ENCODE measurements at places on chromosomes 11 and 22. TPM values are rescaled to one million over a fixed set of nuclear protein-coding genes. Genes with fewer than 3 reads are reported as not detected.
A peak's percentile ranks its signal among the peaks of the same experiment; 100 is the strongest.

- DNase-seq: no peak
These were observed 66.1 kb downstream of the ARHGAP42 start for GRCh38 chr11:100753172-100753543.

The MYBPC3 gene
- not detected for total RNA-seq

The TRIM49 gene
- total RNA-seq: not detected

GRCh38 chr11:47593934-47594855, at the start of gene C1QTNF4:
Gene C1QTNF4 (minus strand): TSS chr11:47594411. CDS start chr11:47590810, 3,601 bp downstream.
- no peak for DNase-seq

The TNRC6B gene
- 37.2 TPM for total RNA-seq

DNA sequence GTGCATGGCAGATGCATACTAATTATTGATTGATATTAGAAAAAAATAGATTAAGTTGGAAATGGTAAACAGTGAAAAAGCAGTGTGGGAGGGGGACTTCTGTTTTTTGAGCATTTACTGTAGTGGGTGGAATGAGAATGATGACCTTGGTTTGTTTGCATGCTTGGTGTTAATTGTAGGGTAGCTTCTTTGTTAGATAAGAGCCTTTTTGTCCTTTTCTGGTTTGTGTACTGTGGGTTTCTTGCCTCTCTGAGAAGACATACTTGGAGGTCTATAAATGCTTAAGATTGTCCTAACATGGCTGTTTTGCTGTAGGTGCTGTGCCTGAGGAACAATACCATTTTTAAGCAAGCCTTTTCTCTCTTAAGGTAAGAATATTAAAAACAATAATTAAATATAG, 17.0 kb downstream of the MRPL48 start:
- DNase-seq: no peak

DNA sequence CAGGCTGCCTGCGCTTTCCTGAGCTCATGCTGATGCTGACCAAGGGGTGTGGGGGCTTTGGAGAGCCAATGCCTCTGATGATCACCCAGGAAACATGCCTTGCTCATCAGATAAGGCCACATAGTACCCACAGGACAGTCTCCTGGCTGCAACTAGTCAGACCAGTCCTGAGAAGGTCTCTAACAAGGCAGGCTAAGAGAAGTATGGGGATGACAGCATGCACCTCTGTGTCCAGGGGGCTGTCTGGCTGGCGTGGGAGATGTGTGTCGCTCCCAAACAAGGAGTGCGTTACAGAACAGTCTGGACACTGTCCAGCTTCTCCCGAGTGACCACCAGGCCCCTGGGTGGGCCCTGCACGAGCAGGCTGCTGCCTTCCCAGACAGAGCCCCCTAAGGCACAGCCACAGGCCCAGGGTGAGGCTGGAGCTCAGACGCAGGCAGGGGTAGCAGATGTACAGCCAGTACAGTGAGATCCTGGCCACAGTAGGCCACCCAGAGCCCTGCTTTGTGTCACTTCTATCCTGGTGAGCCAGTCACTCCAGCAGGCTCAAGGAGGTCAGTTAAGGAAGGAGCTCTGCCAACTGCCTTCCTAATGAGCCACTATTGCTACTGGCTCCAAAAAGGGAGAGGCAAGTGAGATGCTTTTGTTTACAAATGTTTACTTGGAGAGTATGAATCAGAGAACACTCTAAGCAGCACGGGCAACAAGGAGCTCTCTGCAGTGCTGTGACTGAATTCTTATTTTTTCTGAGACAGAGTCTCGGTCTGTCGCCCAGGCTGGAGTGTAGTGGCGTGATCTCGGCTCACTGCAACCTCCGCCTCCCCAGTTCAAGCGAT, 66.0 kb upstream of the CLTCL1 start:
- DNase-seq: no peak

DNA sequence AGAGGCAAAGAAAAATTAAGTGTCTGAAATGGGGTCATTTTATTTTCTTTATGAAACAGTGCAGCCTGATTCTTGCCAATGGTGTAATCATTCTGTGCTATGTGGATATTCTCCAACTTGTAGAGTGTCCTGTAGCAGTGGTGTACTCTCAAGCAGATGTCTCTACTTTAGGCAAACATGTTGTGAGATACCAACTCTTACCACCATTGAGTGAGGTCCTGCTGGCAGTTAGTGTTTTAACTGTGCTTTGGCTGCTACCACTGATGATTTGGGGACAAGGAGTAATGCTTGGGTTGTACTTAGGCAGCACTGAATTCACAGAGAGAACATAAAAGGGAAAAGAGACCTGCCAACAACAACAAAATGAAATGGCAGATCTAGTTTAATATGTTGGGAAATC, 122.5 kb downstream of the APIP start:
- DNase-seq: no peak

DNA sequence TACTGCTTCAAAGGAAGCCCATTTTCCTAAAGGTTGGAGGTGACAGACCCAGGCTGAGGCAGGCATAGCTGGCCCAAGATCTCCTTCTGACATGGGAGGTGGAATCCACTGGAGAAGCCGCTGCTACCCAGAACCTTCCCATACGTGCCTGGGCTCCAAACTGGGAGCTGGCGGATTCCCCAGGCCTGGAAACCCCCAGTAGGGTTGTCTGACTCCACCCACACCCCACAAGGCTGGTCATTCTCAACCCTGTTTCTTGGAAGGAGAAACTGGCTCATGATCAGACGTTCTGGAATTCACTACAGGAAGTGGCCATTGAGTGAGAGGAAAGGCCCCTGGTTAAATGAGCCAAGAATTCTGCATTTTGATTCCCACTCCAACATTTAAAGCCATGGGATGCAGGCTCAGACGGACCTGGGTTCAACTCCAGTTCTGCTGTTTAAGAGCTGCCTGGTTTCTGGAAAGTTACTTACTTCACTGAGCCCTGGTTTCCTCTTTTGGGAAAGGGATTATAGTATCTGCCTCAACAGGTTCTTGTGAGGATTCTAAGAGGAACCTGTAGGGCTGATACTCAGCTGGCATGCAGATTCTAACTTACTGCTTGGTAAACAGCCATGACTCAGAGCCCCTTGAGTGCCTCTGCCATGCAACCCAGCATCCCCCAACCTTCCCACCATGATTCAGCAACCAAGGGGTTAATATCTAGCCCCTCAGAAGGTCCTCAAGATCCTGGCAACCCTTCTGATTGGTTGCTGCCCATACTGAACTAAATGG, 19.4 kb upstream of the TSKU start:
- peak; percentile 85 for DNase-seq

GRCh38 chr11:35131886-35132285, 7.1 kb upstream of the CD44 start:
- no peak for DNase-seq

The ANO1 gene
- 0.40 TPM for total RNA-seq

GRCh38 chr22:40183029-40183581, 5.4 kb downstream of the TNRC6B start:
- DNase-seq: peak; percentile 92

The KCNJ11 gene
- total RNA-seq: not detected

DNA sequence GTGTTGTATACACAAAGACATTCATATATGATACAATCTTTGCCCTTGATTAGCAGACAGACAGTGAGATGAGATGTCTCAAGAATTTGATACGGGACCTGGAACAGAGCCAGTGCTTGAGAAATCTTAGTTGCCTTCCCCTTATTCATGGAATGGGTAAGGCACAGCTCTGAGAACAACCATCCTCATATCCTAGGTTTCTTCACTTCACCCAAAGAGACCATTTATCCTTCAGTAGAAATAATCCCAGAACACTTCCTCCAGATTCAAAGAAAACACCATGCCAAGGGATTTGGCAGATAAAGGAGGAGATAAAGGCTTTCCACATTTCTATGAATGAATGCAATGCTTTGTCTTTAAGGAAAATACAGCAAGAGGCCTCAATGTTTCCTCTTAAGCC, 8.8 kb upstream of the IZUMO1R start:
- DNase-seq: no peak

GRCh38 chr22:31243339-31244045, 31.4 kb downstream of the LIMK2 start:
- DNase-seq: peak; percentile 40

- DNase-seq: no peak
These were observed 25.8 kb downstream of the TPCN2 start for GRCh38 chr11:69074375-69075140.

DNA sequence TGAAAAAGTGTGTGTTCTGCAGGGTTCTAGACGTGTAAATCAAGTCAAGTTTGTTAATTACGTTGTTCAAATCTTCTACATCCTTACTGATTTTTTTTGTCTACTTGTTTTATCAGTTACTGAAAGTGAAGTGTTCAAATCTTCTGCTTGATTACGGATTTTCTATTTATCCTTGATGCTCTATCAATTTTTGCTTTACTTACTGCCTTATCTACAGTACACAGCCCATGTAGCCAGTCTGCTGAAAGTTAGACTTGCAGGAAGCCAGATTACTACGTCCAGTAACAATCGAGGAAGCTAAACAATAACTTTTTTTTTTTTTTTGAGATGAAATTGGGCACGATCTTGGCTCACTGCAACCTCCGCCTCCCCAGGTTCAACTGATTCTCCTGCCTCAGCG, 15.6 kb upstream of the C11orf24 start:
- DNase-seq: peak; percentile 62

- no peak for DNase-seq
These were observed 113.2 kb downstream of the NECTIN1 start for GRCh38 chr11:119615882-119616196.

- no peak for DNase-seq
These were observed 31.7 kb downstream of the EP300 start for GRCh38 chr22:41124086-41124485.

The SOX10 gene
- total RNA-seq: not detected

GRCh38 chr11:25272214-25272613, 775.4 kb downstream of the LUZP2 start:
- DNase-seq: no peak

The OR8A1 gene
- not detected for total RNA-seq

DNA sequence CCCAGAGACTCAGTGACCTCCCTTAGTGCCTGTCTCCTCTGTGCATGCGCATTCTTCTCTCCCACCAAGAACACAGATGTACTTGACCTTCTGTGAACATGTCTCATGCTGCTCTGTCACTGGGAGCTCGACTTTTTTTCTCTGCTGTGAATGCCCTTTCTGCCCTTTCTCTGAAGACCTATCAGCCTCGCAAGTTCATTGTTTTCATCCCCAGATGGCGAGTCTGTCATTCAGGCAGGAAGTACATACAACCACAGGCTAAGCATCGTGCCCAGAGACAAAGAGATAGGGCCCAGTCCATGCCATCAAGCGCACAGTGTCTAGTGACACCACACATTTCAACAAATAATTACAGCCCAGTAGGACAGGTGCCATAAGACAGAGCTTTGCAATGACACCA, 50.4 kb upstream of the RAB1B start:
- no peak for DNase-seq

DNA sequence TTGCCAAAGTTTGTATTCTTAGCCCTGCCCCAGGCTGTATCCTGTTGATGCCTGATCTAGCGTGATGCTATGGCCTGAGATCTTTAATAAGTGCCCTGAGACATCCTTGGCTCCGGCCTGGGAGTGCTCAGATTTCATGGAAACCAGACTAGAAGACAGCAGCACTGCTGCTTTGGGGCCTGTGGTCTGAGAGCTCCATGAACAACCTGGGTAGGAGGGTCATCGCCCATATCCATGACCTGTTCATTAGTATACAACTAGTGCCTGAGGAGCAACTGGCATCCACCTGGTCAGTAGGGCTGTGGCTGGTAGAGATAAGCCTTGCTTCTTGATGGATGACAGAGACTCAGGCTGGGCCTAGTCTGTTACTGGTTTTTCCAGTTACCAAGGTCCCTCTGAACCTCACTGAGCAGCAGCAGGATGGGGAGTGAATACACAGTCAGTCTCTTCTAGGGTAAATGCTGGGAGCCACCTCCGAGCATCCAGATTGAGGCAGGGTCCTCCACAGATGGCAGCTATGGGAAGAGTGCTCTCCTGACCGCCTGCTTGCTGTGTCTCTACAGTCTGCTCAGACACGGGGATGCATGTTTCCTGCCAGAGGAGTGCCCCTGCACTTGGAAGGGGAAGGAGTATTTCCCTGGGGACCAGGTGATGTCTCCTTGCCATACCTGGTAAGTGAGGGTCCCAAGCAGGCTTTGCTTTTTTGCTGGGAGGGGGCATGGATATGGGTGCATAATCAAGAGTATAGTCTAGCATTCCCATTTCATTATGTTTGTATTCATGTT, 39.0 kb downstream of the OTOG start:
- DNase-seq: no peak

DNA sequence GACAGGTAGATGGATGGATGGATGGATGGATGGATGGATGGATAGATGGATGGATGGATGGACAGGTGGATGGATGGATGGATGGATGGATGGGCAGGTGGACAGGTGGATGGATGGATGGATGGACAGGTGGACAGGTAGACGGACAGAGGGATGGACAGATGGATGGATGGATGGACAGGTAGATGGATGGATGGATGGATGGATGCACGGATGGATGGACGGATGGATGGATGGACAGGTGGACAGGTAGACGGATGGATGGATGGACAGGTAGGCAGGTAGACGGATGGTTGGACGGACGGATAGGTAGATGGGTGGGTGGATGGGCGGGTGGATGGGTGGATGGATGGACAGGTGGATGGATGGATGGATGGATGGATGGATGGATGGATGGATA, 24.3 kb downstream of the PDGFB start:
- DNase-seq: no peak

The LAMTOR1 gene
- 91.1 TPM for total RNA-seq

DNA sequence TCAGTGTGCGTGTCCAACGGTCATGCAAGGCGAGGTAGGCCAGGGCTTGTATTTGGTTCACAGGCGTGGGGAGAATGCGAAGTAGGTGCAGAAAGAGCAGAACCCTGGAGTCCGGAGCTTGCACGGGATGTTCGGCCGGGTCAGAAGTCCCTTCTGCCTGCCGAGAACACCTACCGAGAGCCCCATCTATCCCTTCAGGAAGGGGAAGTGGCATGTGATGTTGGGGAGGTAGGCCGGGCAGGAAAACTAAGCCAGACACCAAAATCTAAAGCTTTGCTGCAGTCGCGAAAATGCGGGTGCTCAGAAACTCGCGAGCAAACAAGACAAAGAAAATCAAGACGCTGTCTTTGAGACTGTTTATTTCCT, 435 bp upstream of the TAF6L start:
- no peak for DNase-seq

Measured in endothelial cell of umbilical vein (primary cell).